ENCODE measurements at places on chromosomes 12 and 14.

GRCh38 chr12:47216150-47216677 is 136.5 kb upstream of the AMIGO2 start:
- peak; percentile 44 for DNase-seq

- no peak for DNase-seq
Measured at GRCh38 chr12:45509187-45509586, 220.3 kb upstream of the ARID2 start.

- no peak for DNase-seq
Measured at GRCh38 chr12:57146092-57146491, 1.3 kb downstream of the LRP1-AS start.

GRCh38 chr12:8712572-8712971 is 14.8 kb downstream of the RIMKLB start:
- no peak for DNase-seq

DNA sequence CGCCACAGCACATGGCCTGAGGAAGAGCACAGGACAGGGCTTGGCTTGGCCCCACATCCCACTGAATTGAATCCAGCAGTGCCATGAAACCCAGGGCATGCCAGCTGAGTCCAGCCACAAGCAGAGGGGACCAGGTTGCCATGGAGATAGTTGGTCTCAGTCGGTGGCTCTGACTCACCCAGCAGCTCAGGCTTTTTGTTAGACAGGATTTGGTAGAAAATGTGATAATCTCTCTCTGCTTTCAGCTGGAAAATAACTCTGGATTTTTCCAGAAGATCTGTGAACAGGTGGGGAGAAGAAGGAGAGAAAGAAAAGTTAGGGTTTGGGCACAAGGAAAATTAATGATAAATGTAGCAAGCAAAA is 4.8 kb downstream of the MYH7 start:
- no peak for DNase-seq

DNA sequence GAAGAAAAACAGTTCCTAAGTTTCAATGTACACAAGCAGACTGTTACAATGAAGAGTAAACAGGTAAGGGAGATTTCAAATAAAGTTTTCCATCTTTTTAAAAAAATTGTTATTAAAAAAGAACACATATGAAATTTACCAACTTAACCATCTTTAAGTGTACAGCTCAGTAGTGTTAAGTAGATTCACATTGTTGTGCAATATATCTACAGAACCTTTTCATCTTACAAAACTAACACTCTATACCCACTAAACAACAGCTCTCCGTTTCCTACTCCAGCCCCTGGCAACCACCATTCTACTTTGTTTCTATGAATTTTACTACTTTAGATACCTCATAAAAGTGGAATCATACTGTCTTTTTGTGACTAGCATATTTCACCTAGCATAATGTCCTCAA is 139.5 kb downstream of the SLC25A21 start:
- no peak for DNase-seq

Data from GM10248 (cell line).